Kasumi-1 (cell line): ENCODE measurements at places on chromosomes 6 and 20.

GRCh38 chr6:20159781-20160540 is 52.3 kb downstream of the MBOAT1 start:
- DNase-seq = no peak

- no peak for DNase-seq
Observed at GRCh38 chr6:151300267-151300991, 60.7 kb downstream of the AKAP12 start.

- peak; percentile 76 for DNase-seq
Observed at GRCh38 chr6:86856937-86857563, 80.3 kb upstream of the HTR1E start.

DNA sequence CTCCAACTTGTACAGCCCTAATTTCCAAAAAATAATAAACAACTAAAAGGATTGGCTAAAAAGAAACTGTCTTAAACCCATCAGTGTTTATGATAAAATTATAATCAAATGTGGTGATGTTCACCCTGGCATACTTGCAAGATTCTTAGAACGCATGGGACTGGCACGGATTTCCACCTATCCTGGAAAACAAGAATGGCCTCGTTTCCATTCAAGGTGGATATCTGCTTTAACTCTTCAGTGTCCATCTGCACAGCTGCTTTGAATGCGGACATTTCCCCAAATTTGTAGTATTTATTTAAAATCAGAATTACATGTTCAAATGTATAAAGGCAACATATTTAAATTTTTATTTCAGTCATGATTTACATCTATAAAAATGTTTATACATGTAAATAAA is 4.2 kb downstream of the CNR1 start:
- no peak for DNase-seq

DNA sequence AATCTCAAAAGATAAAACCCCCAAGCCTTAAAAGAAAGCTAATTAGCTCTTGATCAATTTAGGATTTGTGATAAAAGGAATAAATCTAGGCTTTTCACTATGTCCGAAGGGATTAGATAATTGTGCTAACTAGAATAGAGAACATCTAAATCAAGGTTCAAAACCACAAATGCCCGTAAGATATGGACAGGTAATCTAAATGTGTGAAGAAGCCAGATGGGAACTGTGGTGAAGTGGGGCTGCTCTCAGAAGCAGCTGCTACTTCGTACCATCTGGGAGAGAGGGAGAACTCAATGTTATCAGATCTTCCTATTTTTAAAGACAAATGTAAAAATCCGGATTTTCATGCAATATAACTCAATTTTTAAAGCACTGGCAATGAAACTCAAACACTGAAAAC is 44.2 kb downstream of the NCOA6 start:
- DNase-seq = no peak

- peak; percentile 83 for DNase-seq
Observed at GRCh38 chr6:14660806-14661579, 543.4 kb downstream of the CD83 start.
